Spinal cord (tissue), 10 donors: ENCODE measurements at places on chromosomes 5 and 9.

GRCh38 chr5:73564675-73565074, 764 bp downstream of the ANKRA2 start:
- H3K27ac ChIP-seq = peak overlapping the region; percentile 91
- H3K36me3 ChIP-seq = peaks cover 14% of the 10 kb centered on the region
- H3K4me1 ChIP-seq = no peaks in the 10 kb centered on the region
- no peak for DNase-seq

- no peak overlapping the region for H3K27ac ChIP-seq
- peak; percentile 89 for DNase-seq
- H3K4me3 ChIP-seq = peak overlapping the region; percentile 24
- no peaks in the 10 kb centered on the region for H3K36me3 ChIP-seq
- peaks cover 42% of the 10 kb centered on the region for H3K4me1 ChIP-seq
Observed at GRCh38 chr5:181187500-181188213, 17.3 kb downstream of the TRIM7 start.

DNA sequence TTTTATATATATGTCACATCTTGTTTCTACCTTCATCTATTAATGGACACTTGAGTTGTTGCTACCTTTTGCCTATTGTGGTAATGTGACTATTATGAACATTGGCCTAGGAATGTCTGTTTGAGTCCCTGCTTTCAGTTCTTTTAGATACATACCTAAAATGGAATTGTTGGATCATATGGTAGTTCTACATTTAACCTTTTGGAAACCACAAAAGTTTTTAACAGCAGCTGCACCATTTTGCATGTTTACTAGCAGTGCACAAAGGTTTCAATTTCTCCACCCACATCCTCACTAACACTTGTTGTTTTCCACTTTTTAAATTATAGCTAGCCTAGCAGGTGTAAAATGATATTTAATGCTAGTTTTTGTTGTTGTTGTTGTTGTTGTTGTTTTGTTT, 88.4 kb downstream of the GALNT10 start:
- H3K4me1 ChIP-seq = peaks cover 3% of the 10 kb centered on the region
- no peak overlapping the region for H3K27ac ChIP-seq
- DNase-seq = no peak
- H3K4me3 ChIP-seq = no peak overlapping the region
- H3K27me3 ChIP-seq = no peaks in the 10 kb centered on the region

- H3K27ac ChIP-seq = no peak overlapping the region
- no peak overlapping the region for H3K4me3 ChIP-seq
- H3K4me1 ChIP-seq = peaks cover 40% of the 10 kb centered on the region
- no peaks in the 10 kb centered on the region for H3K36me3 ChIP-seq
Observed at GRCh38 chr9:121562301-121562700, 62.7 kb upstream of the GGTA1 start.

DNA sequence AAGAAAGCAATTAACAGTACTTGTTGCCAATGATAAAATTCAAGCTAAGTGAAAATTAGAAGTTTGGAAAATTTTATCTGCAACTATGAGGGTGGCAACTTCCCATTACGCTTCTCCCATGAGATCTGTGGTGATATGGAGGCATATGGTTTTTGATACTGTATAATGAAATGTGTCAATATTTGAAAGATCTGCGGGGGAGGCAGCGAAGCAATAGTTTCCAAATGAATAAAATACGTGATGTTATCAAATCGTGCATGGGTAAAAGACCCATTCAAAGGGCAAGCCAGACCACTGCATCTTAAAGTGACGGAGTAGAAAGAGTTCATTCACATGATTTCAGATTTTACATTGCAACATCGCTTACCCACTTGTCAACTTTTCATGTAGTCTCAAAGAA, 20.9 kb upstream of the BOD1 start:
- peaks cover 26% of the 10 kb centered on the region for H3K4me1 ChIP-seq
- H3K27ac ChIP-seq = no peak overlapping the region
- no peaks in the 10 kb centered on the region for H3K36me3 ChIP-seq
- no peak overlapping the region for H3K4me3 ChIP-seq

- H3K36me3 ChIP-seq = peaks cover 48% of the 10 kb centered on the region
- no peak overlapping the region for H3K27ac ChIP-seq
- no peaks in the 10 kb centered on the region for H3K27me3 ChIP-seq
- H3K4me1 ChIP-seq = peaks cover 3% of the 10 kb centered on the region
Observed at GRCh38 chr5:150694612-150695011, 6.2 kb downstream of the RBM22 start.

GRCh38 chr5:176663566-176663965, 16.3 kb downstream of the TSPAN17 start:
- peaks cover 13% of the 10 kb centered on the region for H3K4me1 ChIP-seq
- H3K4me3 ChIP-seq = no peak overlapping the region
- no peak for DNase-seq
- peaks cover 2% of the 10 kb centered on the region for H3K27me3 ChIP-seq
- H3K27ac ChIP-seq = no peak overlapping the region
